ENCODE measurements at places on chromosomes 16 and 17.

GRCh38 chr16:83682868-83683235, 124.9 kb upstream of the HSBP1 start:
- DNase-seq, result no peak

- DNase-seq, result peak; percentile 54
These were observed 7.1 kb upstream of the FTSJ3 start for GRCh38 chr17:63834431-63835166.

DNA sequence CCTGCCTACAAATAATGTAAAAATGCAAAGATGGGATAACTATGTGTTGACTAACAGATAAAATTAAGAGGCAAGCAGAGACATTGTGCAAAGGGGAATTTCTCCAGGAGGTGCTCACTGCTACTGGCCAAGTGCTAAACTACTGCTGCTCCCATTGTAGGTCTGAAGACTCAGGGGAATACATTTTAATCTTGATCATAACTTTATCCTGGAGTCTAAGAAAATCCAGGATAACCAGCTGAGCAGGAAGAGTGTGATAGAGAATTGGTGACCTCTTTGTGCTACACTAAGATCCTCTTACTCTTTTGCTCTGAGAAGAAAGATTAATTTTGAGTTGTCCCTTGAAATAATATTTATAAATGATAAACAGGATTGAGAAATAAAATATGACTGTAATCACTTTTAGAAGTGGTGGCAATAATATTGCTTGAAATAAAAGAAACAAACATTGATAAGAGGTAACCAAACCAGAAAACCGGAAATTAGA, 5.9 kb downstream of the RNF43 start:
- no peak for DNase-seq

DNA sequence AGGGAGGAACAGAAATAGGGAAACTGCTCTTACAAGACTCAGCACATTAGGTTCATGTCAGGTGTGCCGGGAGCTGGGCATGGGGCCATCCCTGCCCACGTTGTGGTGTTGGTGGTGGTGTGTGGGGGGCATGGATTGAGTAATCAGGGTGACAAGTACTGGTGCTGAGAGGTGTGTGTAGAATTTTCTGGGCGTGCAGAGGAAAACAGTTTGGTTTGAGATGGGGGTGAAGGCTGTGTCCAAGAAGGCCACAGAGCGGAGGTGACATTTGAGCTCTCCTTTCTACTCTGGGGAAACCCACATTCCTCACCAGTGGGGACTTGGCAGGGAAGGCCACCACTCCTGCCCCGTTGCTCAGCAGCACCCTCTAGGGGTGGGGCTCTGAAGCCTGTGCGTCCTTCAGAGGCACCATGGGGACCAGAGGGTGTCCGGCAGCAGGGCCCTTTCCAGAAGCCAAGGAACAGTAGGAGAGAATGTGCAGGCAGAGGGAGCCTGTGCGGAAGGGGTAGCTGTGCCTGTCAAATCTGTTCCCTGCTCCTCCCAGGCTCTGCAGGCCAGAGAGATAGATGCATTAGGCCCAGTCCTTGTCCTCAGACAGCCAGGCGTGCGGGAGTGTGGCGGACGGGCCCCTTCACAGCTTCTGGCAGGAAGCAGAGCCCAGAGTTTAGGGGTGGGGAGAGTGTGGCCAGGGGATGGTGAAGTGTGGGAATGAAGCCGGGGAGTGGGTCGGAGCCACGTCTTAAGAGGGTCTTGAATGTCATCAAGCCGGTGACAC, 48.7 kb upstream of the GSE1 start:
- DNase-seq, result no peak

DNA sequence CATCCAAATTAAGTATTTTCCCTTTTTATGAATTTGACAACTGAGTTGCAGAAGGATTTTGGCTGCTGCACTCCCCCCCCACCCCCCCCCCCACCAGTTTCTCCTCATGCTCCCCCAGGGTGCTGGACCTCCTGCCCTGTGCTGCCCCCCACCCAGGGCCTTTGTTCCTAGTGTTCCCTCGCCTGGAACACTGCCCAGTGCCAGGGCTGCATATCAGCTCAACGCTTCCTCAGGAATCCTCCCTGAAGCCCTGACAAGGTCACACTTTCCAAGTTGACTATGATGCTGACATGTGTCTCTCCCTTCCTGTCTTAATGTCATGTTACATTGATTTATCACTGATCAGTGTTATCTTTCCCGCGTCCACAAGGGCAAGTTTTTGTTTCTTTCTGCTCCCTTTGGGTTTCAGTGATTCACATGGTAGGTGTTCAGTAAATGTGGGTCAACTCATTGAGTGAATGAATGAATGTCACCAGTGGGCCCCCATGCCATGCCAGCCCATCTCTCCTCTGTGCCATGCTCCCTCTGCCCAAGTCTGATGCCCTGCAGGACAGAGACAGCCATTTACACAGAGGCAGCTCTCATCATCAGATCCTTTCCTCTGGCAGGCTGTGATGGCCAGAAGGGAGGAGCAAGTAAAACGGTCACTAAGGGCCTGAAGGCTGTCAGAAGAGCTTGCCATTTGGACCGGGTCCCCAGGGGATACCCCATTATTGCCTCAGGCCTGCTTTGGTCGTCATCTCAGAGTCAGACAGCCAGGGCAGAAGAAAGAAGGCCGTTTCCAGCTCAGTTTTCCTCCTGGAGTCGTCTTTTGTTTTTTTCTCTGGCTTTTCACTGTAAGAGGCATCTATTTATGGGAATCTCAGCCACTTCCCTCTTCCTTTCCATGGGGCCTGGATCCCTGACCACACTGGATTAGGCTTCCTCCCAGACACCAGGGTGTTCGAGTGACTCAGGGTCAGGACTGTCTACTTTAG, 386.2 kb downstream of the SNX29 start:
- peak; percentile 29 for DNase-seq

DNA sequence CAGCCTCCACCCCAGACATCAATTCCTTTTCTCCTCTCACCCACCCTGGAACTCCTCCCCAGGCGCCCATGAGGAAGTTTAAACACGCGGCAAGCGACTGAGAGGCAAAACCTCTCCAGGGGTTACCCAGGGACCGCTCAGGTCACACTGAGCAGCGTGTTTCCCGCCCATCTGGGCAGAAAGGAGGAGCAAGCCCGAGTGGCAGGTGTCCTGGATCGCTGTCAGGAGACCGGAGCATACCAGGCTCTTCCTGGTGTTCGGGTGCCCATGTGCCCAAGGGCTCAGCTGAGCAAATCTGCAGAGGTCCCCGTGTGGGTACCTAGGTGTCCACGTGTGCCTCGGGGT, 491 bp downstream of the SLC25A19 start:
- DNase-seq, result no peak

- DNase-seq, result peak; percentile 37
These were observed 342.7 kb downstream of the SOX9 start for GRCh38 chr17:72463287-72464102.

- no peak for DNase-seq
These were observed 609 bp upstream of the ZNF750 start for GRCh38 chr17:82840431-82840831.

DNA sequence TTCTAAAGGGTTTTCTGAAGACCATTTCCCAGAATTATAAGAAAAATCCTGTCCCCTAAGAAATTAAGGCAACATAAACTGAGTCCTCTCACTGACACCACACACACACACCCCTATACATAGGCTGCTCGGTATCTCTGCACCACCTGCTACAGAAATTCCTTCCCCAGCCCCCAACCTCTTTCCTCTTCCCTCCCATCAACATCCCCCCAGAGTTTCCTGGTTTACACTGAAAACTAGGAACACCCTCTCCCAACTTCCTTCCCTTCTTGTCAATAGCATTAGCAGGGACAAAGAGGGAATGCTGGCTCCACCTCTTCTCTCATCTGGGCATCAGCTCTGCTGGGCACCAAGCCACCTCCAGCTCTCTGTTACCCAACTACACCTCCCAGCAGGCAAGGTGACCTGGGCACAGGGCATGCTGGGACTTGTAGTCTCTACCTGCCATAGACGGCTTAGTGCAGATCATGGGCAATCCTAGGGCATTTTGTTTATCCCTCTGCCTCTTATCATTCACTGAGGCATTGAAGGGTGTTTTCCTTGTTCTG, 15.7 kb downstream of the CAVIN1 start:
- peak; percentile 81 for DNase-seq

GRCh38 chr17:81641825-81642489, 5.0 kb downstream of the TSPAN10 start:
- no peak for DNase-seq

DNA sequence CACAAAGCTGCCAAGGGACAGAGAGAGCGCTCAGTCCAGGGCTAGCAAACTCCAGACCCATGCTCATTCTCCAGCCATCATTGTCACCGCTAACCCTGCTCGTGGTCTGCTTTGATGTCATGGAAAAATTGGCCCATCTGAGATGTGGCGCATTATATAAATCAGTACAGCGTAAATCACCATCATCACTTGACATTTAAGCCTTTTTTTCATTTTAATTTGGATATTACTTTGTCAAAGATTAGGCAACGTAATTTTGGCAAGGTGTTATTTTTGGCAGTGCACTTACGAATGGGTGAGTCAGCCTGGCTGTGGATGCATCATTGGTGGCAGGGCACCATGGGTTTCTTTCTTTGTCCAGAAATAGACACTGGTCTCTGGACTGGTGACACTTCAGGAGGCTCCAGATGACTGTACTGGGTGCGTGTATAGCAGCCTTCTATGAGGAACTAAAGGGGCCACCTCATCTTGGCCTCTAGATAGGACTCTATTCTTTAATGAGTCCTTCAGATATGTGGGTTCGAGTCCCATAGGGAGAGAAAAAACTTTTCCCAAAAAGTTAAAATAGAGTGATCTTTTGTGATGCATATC, 166.3 kb downstream of the MSI2 start:
- DNase-seq, result no peak

DNA sequence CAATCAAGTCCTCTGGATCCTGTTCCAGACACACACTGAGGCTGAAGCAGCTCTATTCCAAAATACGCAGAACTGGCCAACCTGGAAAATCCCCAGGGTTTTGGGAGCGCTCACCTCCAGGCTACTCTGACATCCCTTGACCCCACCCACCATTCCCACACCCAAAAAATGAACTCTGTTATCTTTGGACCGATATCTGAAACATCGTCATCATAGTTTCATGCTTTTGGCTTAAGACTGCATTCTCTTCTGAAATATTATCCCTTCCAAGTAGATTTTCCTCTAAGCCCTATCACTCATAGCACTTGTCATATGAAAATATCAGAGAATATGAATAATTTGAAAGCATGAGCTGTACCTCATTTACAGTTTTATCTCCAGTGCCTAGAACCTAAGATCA, 34.7 kb downstream of the VAT1L start:
- no peak for DNase-seq

- DNase-seq, result no peak
These were observed 21.3 kb downstream of the HS3ST3B1 start for GRCh38 chr17:14321980-14322776.

- DNase-seq, result no peak
These were observed 199.3 kb downstream of the C16orf95 start for GRCh38 chr16:87117936-87118335.

DNA sequence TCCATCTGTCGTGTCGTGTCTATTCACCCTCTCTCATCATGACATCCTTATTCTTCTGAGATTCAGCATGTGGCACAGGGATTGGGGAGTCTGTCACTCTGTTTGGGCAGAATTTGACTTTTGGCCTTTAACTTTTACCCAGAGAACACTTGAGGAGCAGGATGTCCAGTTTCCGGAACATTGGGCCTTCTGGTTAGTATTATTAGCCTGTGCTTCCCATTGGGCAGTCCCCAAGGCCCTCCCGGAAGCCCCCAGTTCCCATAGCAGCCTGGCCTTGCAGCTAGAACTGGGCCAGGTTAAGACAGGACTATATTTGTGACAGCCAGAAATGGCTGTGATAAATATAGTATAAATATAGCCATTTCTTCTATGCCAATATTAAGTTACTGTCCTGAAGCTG, 9.6 kb downstream of the SCN4A start:
- no peak for DNase-seq

DNA sequence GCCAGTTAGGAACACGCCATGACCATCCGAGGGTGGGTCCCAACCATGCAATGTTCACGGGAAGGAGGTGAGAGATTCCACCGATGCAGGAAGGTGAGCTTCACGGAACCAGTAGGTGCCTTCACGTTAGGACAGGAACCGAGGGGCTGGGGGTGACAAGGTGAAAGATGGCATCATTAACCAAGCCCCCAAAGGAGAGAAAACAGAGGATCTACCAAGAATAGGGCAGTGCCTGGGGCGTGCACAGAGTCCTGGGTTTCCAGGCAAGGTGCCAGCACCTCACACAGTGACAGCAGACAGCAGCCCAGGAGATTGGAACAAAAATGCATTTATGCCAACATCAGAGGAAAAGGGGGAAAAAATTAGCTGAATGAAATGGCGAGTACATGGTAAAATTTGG, 137.9 kb downstream of the GSG1L start:
- no peak for DNase-seq

GRCh38 chr17:49598918-49599317, 23.2 kb downstream of the NXPH3 start:
- DNase-seq, result no peak

GRCh38 chr17:79923974-79924638, 84.9 kb upstream of the CBX4 start:
- DNase-seq, result no peak

DNA sequence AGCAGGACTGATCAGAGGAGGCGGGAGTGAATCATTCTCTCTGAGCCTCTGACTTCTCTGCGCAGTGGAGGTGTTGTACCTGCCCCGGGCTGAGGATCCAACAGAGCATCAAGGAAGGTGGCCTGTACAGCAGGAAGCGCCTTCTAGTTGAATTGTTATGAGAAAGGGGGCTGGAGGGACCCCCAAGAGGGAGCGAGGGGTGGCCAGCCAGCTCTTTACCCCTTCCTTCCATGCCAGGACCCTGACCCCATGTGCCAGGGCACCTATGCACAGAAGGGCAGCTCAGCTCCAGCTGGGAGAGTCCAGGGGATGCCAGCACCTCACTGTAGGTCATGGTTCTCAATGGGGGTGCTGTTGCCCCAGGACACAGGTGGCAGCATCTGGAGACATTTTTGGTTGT, 149.3 kb downstream of the SDK2 start:
- DNase-seq, result no peak

GRCh38 chr16:19722981-19723380, 4.9 kb downstream of the IQCK start:
- no peak for DNase-seq

GRCh38 chr17:71349908-71350600, 770.8 kb upstream of the SOX9 start:
- no peak for DNase-seq

DNA sequence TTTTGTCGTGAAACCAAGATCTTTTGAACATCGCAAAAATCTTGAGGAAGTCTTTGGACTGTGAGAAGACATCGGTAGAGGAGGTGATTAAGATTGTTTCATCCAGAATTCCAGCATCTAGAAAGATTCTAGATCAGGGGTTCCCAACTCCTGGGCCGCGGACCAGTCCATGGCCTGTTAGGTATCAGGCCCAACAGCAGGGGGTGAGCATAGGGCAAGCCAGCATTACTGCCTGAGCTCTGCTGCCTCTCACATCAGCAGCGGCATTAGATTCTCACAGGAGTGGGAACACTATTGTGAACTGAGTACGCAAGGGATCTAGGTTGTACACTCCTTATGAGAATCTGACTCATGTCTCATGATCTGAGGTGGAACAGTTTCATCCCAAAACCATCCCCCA, 600.6 kb upstream of the CDH11 start:
- DNase-seq, result no peak

DNA sequence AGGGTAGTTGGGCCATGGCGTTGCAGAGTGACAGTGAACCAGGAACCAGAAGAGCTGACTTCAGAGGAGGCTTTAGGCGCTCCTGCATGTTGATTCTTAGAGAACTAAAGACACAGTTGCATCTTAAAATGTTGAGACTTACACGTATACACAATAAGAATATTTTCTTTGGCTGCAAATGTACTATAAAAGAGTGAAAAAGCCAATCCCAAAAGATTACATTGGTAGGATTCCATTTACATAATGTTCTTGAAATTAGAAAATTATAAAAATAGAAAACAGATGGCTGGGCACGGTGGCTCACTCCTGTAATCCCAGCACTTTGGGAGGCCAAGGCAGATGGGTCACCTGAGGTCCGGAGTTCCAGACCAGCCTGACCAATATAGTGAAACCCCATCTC, 738.8 kb downstream of the WWOX start:
- no peak for DNase-seq
